ENCODE measurements at places on chromosomes 12 and 14.

DNA sequence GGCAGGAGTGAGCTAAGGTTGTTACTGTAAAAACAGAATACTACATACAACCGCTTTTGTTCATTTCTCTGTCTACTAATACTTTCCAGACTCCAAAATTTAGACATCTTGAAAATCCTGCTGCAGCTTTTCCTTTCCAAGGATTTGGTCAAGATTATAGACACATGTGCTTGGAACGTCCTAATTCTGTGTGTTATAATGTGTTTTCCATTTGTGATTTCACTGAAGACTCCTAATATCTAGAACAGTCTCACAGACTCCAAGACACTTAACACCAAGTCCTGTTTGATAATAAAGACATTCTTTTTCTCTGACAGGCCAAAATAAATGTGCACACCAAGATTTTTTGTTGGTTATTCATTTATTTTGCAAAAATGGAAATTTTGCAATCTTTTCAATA is 41.8 kb upstream of the TMTC2 start:
- no peak for DNase-seq

DNA sequence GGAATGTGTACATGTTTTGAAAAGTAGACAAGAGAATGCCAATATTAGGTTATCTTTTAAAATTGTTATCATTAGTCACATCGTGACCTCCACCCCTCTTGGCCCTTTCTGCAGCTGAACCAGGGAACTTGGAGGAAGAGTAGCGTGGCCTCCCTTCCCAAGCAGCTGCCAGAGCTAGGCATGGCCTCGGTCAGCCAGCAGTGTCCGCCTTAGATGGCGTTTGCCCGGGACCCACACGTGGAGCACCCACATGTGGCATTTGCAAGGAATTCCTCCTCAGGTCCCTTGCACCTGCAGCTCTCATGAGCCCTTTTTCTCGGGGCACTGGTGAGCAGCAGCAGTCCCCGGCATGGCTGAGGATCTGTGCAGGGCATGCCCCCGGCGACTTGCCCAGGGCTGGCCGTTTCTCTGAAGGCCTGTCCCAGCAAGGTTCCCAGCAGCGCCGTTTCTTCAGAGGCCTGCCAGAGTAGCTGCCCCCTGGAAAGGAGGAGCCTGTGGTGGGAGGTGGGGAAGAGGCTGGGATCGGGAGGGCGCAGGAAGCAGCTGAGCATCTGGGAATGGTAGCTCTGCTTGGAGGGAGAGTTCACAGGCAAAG is 10.8 kb downstream of the JDP2 start:
- DNase-seq = no peak

GRCh38 chr14:95227279-95227860 is 70.0 kb upstream of the DICER1 start:
- peak; percentile 83 for DNase-seq

DNA sequence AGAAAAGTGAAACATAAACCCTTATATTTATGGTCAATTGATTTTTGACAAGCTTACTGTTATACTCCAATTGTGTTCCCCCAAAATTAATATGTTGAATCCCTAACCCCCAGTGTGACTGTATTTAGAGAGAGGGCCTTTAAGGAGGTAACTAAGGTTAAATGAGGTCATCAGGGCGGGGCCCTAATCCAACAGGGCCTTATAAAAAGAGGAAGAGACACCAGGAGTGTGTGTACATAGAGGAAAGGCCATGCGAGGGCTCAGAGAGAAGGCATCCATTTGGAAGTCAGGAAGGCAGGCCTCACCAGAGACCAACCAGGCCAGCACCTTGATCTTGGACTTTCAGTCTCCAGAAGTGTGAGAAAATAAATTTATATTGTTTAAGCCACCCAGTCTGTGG is 6.5 kb upstream of the VTI1B start:
- no peak for DNase-seq

- DNase-seq = no peak
Measured at GRCh38 chr12:11723993-11724392, 74.5 kb downstream of the ETV6 start.

GRCh38 chr14:21415329-21415728 is 31.5 kb upstream of the SUPT16H start:
- DNase-seq = no peak

DNA sequence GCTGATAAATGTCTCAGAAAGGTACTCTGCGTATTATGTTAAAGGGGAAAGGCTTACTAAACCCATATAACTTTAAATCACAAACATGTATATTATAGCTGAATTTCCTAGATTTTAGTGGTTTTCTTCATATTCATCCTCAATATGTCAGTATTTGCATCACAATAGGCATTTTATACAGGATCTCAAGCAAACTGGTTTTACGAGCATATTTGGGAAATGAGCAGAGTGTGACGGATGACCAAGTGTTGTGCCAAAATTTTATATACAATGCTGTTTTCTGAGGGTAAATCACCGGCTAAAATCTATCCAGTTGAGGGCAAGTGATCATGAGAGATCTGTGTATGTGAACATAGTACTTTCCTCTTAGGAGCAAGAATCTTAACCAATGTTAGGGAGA is 8.4 kb downstream of the CPM start:
- DNase-seq = no peak

GRCh38 chr12:97616946-97617345 is 154.3 kb downstream of the RMST start:
- no peak for DNase-seq

DNA sequence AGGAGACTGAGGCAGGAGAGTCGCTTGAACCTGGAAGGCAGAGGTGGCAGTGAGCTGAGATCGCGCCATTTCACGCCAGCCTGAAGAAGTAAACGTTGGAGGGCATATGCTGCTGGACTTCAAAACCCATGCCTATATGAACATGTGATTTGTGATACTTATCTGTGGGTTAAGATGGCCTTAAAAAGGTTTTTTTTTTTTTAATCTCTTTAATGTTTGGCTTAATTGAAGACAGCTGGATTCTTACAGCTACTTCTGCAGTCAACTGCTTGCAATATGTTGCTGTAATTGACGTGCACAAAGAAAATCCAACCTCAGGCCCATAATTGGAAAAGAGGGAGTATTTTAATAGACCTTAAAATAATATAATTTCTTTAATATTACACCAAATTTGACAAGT is 1.5 kb upstream of the B3GNT4 start:
- no peak for DNase-seq

DNA sequence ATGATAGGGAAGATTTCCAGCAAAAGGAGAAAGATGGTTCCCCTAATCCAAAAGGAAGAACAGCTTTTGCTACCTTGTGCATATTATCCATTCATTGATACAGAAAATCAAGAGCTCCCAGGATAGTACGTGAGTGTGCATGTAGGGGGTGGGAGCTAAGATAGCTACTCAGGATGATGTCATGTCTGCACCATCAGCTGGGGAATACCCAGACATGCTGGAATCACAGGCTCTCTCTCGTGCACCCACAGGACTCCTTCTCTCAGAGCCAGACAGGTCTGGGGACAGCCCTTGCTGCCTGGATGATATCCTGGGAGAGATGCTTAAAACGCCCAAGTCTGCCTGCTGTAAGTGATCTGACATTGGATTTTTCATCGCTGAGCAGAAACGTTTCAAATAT is 38.9 kb downstream of the FOXN3 start:
- no peak for DNase-seq

GRCh38 chr12:15212930-15213329 is 8.3 kb downstream of the RERG start:
- DNase-seq = no peak

DNA sequence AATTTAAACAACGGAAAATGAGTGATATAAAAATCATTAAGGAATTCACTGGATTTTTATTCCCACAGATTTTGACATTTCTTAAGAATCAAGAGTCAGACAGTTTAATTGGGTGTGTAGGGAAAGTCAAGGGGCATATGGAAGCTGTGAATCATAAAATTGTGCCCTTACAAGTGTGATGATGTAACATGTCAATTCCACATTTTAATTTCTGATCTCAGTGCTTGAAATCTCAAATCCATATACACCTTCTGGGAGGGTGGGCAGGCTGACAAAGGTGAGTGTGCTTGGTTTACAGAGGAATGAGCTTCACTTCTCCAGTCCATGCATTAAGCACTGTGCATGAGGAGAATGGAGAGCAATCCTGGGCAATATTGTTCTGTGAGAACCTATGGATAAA is 1.0 kb upstream of the KRT6A start:
- DNase-seq = no peak

DNA sequence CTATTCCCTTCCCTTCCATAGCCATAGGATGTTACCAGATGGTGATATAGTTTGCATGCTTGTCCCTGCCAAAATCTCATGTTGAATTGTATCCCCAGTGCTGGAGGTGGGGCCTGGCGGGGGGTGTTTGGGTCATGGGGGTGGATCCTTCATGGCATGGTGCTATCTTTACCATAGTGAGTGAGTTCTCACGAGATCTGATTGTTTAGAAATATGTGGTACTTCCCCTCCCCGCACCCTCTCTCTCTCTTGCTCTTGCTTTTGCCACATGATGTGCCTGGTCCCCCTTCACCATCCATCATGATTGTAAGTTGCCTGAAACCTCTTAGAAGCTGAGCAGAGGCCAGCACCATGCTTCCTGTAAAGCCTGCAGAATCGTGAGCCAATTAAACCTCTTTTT is 181.3 kb downstream of the CAND1 start:
- no peak for DNase-seq

DNA sequence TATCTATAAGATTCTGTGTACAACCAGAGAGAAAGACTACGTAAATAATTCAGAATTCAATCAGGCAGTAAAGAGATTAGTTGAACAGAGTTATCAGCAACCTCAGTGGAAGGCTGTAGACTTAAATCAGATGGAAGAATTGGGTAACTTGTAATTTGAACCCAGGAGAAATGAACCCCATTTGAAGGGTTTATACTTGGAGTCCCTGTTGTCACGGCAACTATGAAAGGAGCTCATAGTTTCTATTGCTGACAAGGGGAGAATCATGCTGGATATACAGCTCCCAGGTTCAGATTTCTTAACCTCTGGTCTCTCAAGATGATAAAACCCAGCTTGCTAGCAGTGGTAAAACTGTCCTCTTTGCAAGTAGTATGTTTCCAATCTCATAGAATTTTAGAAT is 54.4 kb upstream of the BMP4 start:
- no peak for DNase-seq

GRCh38 chr12:127729381-127729780 is 537.6 kb upstream of the TMEM132C start:
- no peak for DNase-seq

DNA sequence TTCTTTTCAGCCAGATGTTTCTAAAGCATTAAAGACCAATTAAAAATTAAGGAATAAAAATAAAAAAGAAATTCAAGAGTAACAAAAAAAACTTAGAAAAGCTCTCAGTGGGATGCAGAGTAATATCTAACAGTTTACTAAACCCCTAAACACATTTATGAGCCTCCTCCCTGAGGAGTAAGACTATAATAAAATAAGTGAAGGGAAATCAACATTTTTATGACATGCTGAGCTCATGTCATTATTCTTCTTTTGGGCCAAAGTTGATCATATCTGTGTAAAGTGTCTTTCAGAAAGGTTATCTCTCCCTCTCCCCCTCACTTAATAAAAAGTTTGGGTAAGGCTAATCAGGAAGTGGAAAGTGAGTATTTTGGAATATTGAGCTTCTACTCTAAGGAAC is 122.1 kb downstream of the MYRFL start:
- no peak for DNase-seq

DNA sequence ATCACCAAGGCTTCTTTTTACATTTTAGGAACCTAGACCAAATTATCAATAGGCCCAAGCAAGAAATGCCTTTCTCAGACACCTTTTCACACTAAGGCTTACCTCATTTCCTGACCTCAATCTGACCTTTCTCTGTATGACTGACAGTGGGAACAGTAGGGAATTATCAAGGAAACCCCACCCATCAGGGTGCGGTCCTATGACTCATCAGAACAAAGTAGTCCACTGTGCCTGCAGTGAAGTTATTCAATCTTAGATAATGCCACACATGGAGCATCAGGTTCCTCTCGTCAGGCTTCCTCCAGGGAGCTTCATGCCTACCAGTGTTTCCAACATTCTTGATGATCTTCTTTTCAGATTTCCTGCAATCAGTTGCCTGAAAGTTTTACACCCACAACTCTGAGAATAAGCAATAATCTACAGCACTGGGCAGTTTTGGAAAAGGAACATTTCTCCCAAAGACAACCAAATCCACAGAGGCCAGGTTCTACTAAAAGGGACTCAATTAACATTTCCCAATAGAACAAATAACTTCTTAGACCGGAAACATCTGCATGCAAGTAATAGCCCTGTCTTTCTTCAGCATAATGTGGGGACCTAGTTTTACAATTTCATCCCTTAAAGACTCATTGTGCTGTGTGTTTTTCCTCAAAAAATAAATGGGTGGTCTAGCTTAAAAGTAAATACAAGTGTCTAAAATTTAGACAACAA is 35.9 kb upstream of the TMTC2 start:
- no peak for DNase-seq

- DNase-seq = no peak
Measured at GRCh38 chr14:89309670-89310177, 107.3 kb downstream of the FOXN3 start.

DNA sequence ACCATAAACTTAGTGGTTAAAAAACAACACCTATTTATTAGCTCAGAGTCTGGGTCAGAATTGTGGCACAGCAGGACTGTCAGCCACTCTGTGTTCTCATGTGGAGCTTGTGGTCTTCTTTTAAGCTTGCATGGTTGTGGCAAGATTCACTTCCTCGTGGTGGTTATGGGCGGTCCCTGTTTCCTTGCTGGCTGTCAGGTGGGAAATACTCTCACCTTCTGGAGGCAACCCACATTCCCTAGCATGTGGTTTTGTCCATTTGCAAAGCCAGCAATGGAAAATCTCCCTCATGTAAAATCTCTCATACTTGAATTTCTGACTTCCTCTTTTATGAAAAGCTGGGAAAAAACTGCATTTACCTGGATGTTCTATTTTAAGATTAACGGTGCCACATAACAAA is 229.8 kb downstream of the ALX1 start:
- DNase-seq = no peak

DNA sequence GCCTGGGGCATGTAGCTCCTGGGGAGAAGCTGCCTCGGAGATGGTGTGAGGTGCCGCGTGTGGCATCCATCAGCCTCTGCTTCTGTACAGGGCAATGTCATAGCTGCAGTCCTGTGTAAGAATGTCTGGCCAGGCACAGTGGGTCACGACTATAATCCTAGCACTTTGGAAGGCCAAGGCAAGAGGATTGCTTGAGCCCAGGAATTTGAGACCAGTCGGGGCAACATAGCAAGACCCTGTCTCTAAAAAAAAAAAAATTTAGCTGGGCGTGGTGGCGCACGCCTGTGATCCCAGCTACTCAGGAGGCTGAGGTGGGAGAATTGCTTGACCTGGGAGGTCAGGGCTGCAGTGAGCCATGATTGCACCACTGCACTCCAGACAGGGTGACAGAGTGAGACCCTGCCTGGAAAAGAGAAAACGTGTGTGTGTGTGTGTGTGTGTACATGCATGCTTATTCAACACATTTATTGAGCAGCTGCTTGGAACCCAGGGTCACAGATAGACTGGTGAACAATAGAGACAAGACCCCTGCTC is 24.1 kb downstream of the RHOF start:
- no peak for DNase-seq
